ENCODE measurements at places on chromosomes 12 and 14.
A peak's percentile ranks its signal among the peaks of the same experiment; 100 is the strongest.

DNA sequence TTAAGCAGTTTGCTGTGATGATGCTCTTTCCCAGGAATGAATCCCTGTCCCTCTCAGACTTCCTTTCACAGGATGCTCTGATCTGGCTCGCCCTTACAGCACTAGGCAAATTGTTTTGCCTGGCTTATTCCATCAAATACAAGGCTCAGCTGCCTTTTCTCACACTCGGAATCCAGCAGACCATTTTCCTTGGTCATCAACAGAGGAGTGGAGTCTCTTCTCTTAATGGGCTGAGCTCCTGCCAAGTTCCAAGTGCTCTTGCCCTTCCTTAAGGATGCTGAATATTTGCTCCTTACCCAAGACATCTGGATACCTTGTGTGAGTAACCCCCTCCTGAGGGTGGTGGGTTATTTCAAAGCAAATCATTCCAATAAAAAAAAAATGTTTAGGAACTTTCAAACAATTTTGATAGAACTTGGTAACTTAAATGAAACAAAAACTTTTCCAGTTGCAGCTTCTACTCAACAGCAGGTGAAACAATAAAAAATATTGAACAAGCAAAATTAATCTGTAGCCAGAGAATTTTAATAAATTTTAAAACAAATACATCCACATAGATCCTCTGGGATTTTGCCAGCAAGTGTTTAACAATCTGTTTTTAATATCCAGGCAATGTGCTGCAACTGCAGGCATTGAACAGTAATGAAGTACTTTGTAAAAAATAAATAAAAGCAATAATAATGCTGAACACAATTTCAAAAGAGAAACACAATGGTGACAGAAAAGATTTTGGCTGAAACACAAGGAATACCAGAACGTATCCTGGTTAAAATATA is 264.0 kb upstream of the FAR2 start:
- no peak for DNase-seq

GRCh38 chr12:23950775-23951451 is 1.4 kb upstream of the SOX5 start:
- DNase-seq = no peak

DNA sequence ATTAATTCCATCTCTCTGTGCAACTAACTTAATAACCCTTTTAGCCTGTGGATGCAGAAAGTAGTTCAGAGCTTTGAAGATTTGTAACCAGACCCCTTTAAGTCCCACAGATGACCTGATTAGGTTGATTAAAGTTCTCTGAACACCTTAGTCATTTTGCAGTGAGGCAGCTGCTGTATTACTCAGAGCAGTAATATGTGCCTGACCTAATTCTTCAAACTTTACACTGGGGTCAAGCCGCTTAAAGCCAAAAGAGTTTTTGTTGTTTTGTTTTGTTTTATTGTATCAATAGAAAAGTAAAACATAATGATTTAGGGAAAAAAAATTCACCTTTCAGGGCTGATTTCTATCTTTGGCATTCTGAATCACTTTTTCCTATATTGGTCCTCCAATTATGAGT is 78.6 kb upstream of the PLEKHG7 start:
- DNase-seq = no peak

DNA sequence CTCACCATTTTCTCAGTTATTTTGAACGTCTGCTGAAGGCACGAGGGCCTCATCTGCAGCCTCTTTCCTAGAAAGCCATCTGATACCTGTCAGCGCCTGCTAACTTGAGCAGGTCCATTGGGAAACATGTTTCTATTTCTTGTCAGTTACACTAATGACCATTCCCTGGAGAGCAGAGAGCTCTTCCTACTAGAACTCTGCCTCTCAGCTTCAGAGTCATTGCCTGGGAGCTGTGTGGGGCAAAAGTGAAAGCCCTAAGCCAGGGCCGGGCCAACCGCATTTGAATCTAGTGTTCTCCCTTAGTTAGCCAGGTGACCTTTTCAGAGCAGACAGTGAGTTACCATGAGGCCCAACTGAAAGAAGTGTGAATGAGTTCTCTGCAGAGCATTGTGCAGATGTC is 135.8 kb downstream of the EML1 start:
- no peak for DNase-seq

DNA sequence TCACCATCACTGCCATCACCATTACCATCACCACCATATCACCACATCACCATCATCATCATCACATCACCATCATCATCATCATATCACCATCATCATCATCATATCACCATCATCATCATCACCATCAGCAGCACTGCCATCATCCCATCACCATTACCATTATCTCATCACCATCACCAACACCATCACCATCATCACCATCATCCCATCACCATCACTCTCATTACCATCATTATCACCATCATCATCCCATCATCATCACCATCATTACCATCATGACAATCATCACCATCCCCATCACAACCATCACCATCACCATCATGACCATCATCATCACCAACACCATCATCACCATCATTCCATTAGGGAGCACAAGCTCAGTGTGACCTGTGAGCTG is 318.0 kb downstream of the ADGRD1 start:
- no peak for DNase-seq

DNA sequence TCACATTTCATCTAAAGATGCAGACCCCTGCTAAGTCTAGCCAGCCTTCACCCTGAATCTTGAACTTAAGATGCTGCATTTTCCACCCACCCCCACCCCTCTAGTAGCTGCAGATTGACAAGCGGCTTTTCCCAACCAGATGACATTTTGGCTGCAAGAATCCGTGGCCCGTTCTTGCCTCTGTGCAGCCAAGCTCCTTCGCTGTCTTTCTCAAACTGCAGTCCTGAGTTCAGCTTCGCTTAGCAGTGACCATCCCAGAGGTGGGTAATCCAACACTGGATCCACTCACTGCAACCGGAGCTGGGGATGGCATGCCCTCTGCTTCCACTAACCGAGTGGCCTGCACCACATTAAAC is 765 bp upstream of the NFYB start:
- DNase-seq = no peak

DNA sequence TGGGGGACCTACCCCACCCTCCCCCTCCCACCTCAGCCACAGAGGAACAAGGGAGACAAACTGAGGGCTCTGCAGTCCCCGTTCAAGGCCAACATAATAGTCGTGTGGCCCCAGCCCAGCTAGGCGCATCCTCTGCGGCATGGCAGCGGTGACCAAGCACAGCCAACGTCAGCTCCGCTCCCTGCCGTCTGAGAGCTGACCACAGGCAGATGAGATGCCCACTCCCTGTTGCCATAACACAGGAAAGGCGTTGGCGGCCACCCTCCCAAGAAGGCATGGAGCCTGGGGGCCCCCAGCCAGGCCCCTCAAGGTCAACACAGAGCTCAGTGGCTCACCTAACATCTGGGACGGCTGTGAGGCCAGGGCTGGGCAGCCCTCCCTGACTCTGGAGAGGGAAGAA is 32.6 kb upstream of the UBC start:
- DNase-seq = no peak

DNA sequence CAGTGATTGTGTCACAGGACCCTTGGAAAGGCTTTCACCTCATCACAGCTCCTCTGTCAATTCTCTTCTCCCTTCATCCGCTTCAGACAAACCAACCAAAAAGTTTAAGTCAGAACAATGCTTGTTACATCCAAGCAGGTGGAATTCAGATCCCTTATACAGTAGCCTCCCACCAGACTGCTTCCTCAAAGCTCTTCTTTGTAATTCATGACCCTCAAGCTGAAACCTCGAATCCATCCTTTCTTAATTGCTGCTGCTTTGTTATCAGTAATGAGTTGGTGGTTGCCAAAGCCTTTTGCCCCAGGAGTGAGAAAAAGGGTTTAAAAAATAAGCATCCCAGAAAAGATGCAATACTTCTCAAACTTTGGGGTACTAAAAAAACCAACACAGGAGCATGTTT is 9.5 kb downstream of the BEST3 start:
- DNase-seq = no peak

DNA sequence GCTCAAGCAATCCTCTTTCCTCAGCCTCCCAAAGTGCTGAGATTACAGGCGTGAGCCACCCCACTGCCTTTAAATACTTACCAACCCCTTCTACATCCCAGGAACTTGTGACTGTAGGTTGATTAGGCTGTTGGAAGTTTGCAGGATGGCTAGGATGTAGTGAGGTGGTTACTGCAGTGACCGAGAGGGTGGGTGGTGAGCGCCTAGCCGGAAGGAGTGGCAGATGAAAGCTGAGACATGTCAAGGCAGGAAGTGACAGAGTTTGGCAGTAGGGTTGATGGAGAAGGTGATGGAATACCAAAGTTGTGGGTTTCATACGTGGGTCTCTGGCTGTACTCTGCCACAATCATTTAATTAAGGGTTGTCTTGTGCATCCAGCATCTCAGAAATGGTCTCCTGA is 13.5 kb downstream of the B4GALNT3 start:
- DNase-seq = no peak

- no peak for DNase-seq
Measured at GRCh38 chr12:57173089-57173488, 25.7 kb upstream of the LRP1-AS start.

GRCh38 chr12:15477761-15478160 is 155.5 kb downstream of the PTPRO start:
- DNase-seq = no peak

DNA sequence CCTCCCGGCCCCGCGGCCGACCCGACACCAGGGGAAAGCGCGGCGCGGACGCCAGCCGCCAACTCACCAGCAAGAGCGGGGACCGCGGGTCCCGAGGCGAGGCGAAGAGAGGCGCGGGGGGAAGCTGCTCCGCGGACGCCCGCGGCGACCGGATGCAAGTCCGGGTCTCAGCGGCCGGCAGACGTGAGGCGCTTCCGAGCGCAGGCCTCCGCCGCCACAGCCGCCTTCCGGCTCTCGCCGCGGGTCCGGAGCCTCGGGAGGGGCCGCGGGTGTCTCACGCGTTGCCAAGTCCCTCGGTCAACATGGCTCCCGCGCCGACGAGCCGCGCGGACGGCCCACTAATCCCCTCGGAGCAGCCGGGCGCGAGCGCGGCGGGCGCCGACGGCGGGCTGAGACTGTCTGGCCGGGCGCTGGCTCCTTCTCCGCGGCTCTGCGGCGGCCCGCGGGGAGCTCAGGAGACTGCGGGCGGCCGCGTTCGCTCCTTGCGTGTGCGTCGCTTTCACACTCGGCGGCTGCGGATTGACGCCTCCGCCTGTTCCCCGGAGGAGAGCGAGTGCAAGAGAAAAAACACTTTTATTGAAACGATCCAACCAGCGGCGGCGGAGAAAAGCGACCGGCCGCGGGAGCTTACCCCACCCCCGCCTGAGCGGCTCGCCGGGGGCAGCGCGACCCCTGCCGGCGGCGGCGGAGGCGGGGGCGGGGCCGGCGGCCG is at the start of gene CDK17:
Gene CDK17 (minus strand): TSS at position 521 of the 712 bp plus-strand sequence. CDS start 65,603 bp downstream, outside the sequence.
- DNase-seq = peak; percentile 82

DNA sequence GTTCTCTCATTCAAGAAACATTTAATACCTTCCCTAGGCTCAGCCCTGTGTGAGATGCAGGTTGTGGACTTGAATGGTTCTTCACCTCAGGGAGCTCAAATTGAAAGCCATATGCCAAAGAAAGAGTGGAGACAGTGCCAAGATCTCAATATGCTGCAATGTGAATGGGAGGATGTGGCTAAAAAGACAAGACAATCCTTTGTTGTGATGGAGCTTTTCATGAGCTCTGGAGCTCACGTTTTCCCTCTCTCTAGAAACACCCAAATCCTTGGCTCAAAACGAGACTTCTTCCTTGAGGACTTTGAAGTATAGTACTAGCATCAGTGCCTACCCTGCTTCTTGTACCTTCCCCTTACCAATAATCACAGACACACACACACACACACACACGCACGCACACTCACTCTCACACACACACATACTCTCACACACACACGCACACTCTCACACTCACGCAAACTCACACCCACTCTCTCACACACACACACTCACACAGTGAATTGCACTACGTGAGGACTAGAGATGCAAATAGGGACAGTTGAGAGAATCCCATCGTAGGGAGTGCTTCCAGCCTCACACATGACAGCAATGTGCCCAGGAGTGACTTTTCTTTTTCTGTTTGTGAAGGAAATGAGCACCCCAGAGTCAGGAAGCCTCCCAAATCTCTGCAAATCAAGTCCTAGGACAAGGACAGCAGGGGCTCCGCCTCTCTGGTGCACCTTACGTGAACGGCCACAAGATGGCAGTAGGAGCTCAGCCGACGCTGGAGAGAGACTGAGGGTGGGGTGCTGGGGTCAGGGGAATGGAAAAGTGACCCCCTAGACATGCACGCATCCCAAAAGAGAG is 231.4 kb downstream of the PCNX1 start:
- peak; percentile 48 for DNase-seq
